ENCODE measurements at places on chromosomes 4 and X.

DNA sequence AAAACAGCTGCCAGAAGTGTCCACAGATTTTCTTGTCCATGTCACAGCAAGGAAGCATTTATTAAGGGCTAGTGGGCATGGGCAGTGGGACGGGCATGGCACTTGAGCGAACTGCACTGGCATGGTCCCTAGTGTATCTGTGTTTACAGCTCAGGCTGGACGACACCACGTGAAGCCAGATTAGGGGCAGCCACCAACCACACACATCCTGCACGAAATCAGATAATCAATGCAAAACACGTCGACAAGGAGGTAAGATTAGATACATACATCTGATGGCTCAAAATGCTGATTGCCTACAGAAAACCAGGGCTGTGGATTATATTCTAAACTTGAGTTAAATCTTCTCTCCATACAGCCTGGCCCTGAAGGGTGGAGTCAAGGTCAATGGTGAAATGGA lies 103.8 kb upstream of the ATP6AP2 start:
- no peak for DNase-seq

DNA sequence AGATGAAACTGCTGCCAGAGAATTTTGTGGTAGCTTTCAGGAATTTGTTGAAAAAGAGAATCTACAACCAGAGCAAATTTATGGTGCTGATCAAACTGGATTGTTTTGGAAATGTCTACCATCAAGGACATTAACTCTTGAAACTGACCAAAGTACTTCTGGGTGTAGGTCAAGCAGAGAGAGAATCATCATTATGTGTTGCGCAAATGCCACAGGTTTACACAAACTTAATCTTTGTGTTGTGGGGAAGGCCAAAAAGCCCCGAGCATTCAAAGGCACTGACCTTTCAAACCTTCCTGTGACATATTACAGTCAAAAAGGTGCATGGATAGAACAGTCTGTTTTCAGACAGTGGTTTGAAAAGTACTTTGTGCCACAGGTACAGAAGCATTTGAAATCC lies 2.1 kb downstream of the TIGD2 start:
- DNase-seq = no peak

- DNase-seq = no peak
These were observed 179.6 kb upstream of the TENM3 start for GRCh38 chr4:182063651-182064050.

- no peak for DNase-seq
These were observed 29.8 kb upstream of the TMEM150C start for GRCh38 chr4:82591592-82591991.

DNA sequence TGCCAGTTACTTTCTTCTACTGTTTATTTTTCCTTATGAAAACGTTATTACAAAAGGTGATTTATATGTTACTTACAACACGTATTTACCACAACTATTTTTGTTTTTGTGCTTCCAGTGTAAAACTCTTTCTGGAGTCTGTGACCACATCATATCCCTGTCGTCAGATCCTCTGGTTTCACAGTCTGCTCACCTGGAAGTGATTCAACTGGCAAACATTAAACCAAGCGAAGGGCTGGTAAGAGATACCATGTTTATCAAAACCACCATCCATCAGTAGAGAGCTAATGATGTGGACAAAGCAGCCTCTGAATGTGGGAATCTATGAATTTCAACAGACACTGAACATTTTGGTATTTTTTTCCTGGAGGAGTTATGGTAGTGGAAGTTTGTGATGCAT lies 116.1 kb downstream of the CNKSR2 start:
- no peak for DNase-seq

- DNase-seq = peak; percentile 32
These were observed 54.9 kb downstream of the LINC00632 start for GRCh38 chrX:140764401-140764919.

GRCh38 chr4:133856731-133857355 lies 344.7 kb downstream of the PABPC4L start:
- DNase-seq = no peak

GRCh38 chr4:30836231-30836630 lies 116.1 kb downstream of the PCDH7 start:
- no peak for DNase-seq

DNA sequence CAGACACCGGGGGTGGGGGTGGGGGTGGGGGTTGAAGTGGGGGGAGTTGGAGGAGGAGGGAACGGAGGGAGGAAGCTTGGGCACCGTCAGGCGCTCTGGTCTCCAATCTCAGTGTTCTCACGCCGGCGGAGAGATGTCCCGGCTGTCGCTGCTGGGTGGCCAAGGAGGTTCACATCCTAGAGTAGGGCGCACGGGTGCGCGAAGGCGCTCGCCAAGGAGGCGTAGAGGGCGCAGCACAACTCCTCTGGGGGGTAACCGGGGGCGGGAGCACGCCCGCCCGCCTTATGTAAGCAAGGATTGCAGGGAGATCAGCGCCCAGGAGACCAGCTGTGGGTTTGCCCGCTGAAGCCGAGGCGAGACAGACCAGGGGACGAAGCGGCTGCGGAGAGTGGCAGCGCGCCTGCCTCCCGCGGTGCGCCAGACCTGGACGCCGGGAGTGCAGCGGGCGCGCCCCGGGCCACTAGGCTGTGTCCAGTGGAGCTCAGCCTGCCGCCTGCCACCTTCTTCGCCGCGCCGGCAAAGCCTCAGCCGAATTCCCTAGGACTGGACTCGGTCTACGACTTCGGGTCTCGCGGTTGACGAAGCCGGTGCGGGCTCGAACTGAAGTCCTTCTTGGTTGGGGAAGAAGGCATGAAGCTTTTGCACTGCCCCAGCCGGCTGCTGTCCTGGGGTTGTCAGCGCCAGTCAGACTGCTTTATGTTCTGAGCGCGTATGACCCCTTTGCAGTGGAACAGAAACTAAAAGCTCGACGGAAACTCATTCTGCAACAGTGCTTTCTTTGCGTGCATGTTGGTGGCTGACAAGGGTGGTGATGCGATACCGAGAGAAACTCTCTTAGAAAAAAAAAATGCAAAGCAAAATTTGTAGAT lies 707 bp upstream of the UNC5C start:
- DNase-seq = peak; percentile 37

GRCh38 chr4:40224432-40224831 lies 27.6 kb downstream of the RHOH start:
- DNase-seq = no peak

DNA sequence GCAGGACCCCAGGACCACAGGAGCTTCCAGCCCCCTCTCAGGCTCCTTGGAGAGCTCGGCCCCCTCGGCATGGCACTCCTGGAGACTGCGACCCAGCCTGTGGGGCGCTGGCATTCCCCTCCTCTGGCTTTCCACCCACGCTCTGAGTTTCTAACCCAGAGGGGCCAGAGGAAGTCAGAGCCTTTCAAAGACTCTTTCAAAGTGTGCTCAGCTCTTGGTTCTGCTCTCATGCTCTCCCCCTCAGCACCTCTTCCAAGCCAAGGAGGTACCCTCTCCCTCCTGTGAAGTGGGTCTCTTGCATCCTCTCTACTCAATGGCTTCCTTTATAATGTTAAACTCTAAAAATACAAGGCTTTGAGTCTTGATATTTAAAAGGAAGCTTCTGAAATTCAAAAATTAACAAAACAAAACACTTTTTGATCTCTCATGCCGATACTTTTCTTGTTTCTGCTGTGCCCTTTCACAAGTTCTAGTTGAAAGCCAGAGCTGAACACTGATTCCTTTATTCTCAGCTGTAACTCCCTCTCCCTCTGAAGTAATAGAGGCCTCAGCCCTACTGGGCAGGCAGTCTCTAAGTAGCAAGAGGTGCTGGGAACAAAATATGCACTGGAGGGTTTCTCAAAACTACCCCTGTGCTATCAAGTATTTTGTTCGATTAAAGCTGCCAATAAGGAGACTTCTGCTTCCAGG lies 82.8 kb downstream of the NAT8L start:
- no peak for DNase-seq

DNA sequence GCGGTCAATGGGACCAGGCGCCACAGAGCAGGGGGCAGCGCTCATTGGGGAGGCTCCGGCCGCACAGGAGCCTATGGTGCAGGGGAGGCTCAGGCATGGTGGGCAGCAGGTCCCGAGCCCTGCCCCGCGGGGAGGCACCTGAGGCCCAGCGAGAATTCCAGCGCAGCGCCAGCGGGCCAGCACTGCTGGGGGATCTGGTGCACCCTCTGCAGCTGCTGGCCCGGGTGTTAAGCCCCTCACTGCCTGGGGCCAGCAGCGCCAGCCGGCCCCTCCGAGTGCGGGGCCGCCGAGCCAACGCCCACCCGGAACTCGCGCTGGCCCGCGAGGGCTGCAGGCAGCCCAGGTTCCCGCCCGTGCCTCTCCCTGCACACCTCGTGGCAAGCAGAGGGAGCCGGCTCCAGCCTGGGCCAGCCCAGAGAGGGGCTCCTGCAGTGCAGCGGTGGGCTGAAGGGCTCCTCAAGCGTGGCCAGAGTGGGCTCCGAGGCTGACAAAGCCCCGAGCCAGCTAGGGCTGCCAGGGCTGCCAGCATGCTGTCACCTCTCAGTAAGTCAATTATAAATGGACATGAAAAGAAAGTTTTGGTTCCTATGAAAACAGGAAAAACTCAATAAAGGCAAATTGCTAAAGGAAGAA lies 14.5 kb downstream of the FAM184B start:
- no peak for DNase-seq

DNA sequence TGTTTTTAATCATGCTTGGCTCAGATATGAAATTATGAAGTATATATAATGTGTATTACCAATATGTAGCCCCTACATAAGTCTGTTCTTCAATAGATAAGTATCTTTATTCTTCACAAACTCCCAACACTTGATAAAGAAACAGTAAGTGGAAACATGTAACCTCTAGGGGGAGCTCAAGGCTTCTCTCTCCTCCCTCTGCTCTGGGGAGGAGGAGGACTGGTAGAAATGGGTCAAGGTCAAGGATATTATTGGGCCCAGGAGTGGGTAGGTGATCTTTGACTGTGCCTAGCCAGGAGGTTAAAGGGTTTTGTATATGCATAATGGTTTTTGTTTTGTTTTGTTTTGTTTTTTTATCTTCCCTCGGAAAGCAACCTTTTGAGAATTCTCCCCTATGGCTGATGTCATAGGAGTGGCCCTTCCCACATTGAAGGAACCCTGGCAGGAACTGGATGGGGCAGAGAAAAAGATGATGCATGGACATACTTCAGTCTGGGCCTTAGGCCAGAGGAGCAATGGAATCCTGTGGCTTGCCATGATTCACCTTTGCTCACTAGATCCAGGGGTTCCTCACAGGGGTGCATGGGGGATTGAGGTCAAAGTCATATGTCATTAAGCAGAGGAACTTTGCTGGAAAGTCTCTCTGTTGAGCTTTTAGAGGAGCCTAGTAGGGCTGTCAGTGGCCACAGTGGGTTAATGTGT lies 460.3 kb downstream of the MID1IP1 start:
- DNase-seq = no peak

- DNase-seq = no peak
These were observed 207.0 kb upstream of the FAM9B start for GRCh38 chrX:9240956-9241355.

DNA sequence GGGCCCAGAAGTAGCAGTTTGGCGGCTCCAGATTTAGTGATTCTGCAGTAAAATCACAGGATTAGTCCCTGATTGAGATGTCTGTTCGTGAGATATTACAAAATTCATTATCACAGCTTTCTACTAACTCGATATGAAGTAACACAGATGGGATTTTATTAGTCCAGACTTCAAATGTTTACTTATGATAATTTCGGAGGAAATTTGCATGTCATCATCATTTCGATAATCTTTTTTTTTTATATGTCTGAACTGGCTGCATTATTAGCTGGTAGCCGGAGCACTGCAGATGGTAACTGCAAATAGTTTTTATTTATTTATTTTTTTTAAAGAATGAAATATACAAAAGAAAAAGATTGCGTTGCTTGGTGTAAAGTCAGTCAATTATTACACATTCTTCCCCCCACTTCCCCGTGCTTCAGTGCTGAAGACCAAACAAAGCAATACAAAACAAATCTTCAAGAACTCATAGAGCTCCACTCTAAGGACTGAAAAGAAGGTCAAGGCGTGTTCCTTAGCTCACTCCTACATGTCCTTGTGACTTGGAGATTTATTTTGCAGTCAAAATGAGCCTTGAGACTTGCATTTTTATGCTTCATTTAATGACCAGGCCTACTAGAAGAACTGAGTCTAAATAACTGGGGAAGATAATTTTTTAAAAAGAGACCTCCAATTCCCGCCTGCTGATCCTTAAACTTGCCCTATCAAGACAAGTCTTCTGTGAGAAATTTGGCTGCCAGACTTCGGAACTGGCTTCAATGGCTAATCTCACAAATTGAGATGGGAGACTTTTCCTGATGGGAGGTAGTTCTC lies 11.7 kb upstream of the PITX2 start:
- DNase-seq = no peak

GRCh38 chrX:67574696-67575095 lies 30.9 kb downstream of the AR start:
- no peak for DNase-seq

DNA sequence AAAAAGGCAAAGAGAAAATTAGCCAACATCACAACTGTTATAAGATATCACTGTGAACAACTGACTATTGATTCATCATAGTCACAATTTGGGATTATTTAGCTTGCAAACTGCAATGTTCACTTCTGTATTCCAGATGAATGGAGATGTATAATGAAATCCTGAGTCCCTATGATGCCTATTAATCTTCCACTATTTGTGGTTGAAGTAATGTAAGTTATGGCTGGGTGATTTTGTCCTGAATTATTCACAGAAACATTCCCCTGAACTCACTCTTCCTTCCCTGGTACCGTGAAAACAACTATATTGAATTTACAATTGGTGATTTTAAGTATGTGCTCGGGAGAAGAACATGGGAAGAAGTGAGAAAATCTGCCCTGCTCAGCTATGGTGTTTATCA lies 50.8 kb upstream of the NPFFR2 start:
- no peak for DNase-seq

GRCh38 chr4:144739511-144740033 lies 93.6 kb downstream of the HHIP start:
- no peak for DNase-seq

- DNase-seq = no peak
These were observed 181.7 kb upstream of the DDX53 start for GRCh38 chrX:22818061-22818460.

- DNase-seq = no peak
These were observed 19.7 kb downstream of the SHROOM2 start for GRCh38 chrX:9805956-9806355.

- DNase-seq = no peak
These were observed 550.0 kb downstream of the STPG2 start for GRCh38 chr4:97593248-97593647.

GRCh38 chr4:40736910-40737309 lies 12.8 kb upstream of the NSUN7 start:
- no peak for DNase-seq

- no peak for DNase-seq
These were observed 91.8 kb downstream of the REPS2 start for GRCh38 chrX:17038277-17038676.

DNA sequence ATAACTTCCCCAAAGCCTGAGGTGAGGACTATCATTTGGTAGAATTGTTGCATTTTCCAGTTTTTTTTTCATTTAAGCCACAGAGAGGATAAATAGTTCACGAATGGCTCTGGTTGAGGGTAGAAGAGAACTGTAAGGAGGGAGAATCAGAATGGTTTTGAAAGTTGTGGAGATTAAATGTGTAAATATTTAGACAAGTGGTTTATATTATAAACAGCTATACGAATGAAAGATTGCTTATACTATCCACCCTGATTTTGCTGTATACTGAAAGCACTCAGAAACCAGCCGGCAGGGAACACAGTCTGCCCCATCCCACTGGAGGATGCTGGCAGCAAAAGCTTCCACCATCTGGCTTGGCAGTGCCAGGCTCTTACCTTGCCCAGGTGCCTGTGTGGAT lies 341.1 kb downstream of the RAPGEF2 start:
- no peak for DNase-seq

Data from activated T-cell treated with anti-CD3 and anti-CD28 coated beads, Interleukin-2, amount 50 U/mL, for 24 hours (primary cell).